CD4-positive, alpha-beta T cell (primary cell): ENCODE measurements at places on chromosomes 2 and 18.

DNA sequence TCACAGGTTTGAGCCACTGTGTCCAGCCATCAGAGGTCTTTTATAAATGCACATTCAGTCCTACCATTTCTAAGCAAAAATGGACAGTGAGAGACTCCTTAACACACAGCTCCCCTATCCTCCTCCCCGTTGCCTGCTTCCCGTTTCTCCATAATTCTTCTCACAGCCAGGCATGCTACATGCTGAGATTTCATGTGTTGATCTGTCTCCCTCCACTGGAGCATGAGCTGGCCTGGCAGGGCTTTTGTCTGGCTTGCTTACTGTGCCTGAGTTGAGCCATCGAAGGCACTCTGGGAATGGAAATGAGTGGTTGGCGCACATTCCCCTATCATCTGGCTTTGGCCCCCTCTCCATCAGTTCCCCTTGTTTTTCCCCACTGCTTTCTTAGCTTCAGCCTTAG is 413.5 kb downstream of the PTPRM start:
- no peak for DNase-seq

GRCh38 chr18:9191658-9192256 is 55.2 kb downstream of the ANKRD12 start:
- DNase-seq, result no peak

- peak; percentile 20 for DNase-seq
Measured at GRCh38 chr18:21682371-21683051, 22.1 kb downstream of the ABHD3 start.

DNA sequence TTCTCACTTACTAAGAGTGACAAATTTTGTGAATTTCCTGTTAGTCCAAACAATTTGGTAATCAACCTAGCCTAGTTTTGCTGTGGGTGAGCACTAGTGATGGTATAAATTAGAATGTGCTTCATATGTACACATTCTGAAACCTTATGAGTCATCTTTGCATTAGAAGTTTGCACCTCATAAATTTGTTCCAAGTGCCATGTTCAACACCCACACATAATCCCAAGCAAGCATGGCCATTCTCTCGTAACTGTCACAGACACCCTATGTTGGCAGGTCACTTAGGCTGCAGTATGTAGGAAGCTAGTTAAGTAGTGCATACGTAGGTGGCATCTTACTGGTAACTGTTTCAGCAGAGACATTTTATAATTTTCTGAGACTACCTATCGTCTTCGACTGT is 46.9 kb downstream of the NAB1 start:
- no peak for DNase-seq

- no peak for DNase-seq
Measured at GRCh38 chr18:3388980-3389379, 61.0 kb upstream of the TGIF1 start.

DNA sequence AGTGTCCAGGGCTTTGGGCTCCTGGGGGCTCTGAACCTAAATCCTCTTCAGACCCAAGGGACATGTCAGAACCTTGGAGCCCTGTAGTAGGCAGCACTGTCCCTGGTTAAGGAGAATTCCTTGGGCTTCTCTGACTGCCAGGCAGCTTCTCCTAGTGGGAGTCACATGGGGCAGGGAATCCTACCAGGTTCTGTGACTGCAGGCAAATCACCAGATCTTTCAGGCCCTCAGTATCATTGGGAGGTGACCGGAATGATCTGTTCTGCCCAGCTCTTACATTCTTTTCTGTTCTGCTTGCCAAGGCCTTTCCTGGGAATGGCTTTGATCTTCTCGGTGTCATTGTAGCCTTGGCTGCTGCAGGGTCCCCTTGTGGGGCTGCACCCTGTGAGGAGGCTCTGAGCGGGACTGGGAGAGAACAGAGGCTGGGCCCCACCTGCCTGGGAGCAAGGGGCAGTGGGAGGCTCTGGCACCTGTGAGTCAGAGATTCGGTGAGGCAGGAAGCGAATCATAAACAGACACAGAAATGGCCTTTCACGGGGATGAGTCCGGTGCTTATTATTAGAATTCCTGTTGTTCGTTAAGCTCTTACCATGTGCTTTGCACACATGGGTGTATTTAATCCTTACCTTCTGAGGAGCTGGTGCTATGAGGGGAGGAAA is 14.1 kb downstream of the CEP68 start:
- no peak for DNase-seq

GRCh38 chr2:151840216-151841046 is 12.2 kb upstream of the ARL5A start:
- no peak for DNase-seq

- no peak for DNase-seq
Measured at GRCh38 chr2:226795281-226796011, 4.2 kb downstream of the IRS1 start.

DNA sequence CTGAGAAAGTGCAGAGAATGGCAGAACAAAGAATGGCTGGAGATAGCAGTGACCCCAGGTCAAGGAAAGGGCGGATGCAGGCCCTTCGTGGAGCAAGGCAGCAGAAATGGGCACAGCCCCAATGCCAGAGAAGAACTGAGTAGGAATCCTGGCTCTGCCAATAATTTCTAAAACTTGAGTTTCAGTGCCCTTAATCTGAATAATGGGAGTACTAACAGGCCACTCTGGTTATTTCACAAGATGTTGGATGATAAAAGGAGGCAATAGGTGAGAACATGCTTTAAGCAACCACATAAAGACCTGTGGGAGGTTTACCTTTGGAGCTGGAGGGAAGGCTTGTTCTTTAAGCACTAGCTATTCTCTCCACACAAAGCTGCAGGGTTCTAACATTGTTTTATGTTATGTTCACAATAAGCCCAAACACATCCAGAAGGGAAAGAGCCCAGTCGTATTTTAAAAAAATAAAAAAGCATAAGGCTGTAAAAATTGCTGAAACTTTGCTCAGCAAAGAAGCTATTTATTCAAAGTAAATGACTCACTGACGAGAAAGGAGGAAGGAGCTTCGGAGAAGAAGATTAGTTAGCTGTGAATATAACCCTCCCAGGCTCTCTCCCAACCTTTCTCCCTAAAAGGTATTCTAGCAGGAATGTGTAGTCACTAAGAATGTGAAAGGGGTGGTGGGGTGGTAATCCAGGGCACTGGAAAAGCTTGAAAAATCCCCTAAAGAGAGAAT is 470.2 kb downstream of the TXNL1 start:
- no peak for DNase-seq

DNA sequence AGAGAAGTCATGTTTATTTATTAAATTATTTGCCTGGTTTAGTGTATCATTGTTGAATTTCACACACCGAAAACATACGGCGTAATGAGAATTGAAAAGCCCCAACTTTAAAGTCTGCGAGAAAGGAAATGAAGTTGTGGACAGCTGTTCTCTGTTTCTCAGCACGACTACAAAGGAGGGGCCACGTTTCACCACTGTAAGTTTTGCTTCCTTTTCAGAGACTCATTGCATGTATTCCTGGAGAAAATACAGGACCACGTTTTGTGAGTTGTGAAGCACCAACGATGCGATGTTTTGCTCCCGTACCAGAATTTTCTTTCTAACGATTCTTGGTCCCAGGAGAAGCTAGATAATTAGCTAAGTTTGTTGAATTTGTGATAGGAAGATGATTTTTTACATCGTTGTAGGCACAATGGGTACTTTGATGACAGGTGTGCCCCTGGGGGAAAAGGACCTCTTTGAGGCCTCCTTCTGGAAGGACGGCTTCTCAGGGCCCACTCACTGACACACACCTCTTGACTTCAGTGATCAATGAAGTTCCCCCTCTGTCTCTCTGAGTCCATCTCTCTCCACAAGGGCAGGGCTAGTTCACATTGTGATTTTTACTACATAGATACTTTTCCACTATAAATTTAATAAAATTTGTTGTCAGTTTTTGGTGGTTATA is 23.7 kb upstream of the ACKR3 start:
- peak; percentile 65 for DNase-seq

GRCh38 chr2:191994749-191995148 is 147.9 kb upstream of the CAVIN2 start:
- no peak for DNase-seq

GRCh38 chr2:122955776-122956175 is 1069.3 kb upstream of the CNTNAP5 start:
- DNase-seq, result no peak

DNA sequence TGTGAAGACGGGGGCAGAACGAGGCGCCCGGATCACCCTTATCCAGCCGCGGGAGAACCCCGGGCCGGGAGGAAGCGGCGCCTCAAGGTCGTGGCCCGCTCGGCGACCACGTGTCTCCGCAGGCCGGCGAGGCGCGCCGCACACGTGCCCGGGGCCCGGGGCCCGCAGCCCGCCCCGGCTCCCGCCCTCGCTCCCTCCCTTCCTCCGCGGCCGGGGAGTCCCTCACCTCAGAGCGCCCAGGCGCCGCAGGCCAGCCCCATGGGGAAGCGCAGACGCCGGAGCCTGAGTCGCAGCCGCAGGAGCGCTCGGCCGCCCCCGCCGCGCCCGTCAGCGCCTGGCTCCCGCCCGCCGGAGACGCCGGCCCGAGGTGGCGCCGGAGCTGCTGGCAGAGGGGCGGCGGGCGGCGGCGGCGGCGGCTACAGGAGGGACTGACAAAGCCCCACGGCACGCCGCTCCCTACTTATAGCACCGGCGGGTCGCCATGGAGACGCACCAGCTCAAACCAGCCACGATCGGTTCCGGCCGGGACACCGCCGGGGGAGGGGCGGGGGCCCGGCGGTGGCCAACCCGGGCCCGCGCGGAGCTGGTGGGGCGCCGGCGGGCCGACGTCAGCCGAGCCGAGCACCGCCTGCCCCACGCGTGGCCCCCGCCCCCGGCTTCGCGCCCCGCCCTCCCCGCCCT is at the start of gene ODC1:
ODC1 (minus strand) TSS at position 433 of the 681 bp plus-strand sequence. CDS start 3,295 bp downstream, outside the sequence.
- DNase-seq, result peak; percentile 99

- DNase-seq, result no peak
Measured at GRCh38 chr2:105510761-105511528, 112.1 kb upstream of the FHL2 start.

DNA sequence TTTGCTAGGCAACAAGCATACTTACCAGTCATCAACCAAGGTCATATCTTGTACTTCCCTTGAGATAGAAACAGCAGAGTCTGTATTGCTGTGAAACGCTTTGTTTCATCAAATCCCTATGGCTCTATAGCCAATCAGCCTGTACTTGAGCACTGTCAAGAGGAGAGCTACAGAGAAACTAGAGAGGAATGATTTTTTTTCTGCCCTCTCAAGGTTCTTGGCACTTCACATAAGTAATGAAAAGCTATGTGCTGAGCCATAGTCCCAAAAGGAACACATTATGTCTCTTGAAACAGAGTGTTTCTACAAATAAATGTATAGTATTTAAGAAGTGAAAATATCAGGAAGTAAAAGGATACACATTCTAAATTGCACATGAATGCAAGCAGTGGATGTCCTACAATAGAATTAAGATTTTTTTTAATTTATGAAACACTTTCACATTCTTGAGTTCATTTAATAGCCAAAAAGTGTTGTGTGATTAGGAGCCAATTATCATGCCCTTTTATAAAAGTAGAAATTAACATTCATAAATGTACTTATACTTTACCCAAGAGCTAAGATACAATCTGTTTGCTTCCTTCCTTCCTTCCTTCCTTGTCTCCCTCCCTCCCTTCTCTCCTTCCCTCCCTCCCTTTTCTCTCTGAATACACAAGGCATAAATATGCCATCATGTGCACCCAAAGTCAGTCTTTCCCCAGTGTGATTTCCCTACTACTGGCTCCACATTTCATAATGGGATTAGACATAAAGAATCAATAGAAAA is 131.8 kb downstream of the CSRNP3 start:
- DNase-seq, result no peak

GRCh38 chr2:106638580-106638979 is 151.4 kb downstream of the CD8B2 start:
- no peak for DNase-seq

DNA sequence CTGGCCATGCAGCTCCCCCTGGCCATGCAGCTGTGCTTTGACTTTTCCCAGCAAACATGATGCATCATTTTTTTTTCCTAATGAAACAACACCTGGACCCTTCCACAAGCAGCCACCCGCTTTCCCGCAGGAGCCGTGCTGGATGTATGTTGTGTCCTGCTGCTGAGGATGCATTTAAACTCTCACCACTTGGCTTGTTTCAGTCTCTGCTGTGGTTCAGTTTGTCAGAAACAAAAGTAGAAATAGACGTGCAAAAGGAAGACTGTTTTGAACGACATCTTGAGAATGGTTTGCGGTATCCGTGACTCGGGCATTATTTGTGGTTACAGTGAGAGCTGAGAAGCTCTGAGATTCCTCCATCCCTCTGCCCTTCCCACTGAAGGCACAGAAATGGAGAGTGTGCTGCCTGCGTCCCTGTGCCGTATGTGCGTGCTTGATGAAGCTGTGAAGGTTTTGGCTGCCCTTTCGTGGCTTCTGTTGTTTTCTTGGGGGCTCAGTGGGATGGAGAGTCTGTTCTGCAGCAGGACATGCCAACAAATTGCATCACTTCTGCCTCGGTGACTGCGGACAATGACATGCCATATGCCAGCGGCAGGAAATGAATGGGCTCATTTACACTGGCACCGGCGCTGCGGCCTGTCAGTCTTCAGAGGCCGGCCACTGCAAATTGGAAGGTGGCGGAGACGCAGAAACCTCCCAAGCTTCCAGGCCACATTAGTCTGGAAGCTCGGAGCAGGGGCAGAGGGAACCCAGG is 417.7 kb upstream of the SALL3 start:
- no peak for DNase-seq

- DNase-seq, result no peak
Measured at GRCh38 chr2:86471637-86472036, 30.5 kb downstream of the KDM3A start.

- DNase-seq, result no peak
Measured at GRCh38 chr2:223439786-223440185, 162.4 kb downstream of the SCG2 start.

DNA sequence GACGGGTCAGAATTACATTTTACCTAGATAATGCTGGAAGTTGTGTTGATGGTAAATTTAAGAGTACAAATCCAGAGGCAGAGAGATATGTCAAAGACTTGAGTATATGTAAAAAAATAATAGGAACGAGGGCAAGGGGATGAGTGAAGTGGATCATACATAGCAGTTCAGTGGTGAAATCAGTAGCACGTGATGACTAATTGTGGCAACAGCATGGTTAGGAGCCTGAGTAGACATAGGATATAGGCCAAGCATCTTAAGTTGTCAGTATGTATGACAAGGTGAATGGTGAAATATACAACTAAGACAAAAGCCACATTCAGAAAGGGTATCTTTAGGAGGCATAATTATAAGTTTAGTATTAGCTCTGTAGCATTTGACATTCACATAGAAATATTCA is 826.5 kb upstream of the PIK3C3 start:
- DNase-seq, result no peak
